ENCODE measurements at places on chromosomes 11 and 22.

DNA sequence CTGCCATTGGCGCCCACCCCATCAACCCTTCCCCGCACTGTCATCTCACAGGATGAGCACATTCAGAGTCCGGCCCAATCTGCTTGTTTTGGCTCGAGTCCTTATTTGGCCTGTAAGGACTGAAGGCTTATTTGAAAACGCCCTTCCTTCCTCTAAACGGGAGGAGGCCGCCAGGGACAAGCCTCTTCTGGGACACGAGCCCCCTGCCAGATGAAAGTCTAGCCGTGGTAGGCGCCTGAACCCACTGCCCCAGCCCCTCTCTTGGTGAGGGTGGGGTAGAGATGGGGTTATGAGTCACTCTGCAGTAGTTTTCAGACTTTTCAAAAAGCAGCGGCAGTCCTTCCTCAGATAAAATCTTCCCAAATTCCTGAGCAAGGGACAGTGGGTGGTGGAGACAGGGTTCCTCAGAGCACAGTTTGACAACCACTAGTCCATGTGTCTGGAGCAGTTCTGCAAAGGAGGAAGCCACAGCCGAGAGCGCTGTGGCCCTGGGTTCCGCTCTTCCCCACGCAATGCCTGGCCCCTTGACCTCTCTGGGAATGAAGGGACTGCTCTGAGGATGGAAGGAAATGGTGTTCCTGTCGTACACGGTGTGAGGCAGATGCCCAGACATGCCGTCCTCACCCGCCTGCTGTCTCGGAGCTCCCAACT, 57.0 kb downstream of the MYH9 start:
- peak; percentile 86 for DNase-seq

DNA sequence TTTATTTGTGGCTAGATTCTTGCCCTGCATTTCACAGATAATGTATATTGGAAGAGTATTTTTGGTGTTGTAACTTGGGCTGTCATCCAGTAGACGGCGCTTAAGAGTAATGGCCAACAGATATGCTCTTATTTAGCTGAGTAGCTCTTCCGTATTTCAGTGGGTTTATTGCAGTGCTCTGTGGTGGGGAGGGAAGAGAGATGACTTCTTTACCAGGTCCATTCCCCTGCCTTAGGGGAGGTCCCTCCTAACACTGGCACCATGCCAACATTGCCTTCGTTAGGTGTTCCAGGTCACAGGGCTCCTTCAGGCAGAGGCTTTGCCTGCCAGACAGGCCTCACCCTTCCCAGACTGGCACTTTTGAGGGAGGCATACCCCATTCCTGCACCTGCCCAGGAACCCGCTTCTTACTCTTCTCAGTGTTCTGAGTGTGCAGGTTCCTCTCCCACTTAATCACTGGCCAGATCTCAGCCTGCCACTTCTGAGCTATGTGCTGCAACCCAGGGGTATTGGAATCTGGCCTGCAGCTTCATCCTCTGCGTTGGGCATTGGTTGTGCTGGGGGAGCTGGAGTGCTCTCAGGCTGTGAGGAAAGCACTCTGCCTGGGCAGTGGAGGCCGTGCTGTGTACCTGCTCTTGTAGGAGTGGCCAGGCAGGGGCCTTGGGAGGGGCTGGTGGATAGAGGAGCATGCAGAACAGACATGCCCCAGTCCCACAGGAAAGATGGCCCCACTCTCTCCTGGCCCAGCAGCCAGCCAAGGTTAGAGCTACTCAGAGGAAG, 29.4 kb upstream of the SLN start:
- DNase-seq: no peak

- no peak for DNase-seq
These were observed 13.0 kb upstream of the CDC42EP1 start for GRCh38 chr22:37547251-37547741.

DNA sequence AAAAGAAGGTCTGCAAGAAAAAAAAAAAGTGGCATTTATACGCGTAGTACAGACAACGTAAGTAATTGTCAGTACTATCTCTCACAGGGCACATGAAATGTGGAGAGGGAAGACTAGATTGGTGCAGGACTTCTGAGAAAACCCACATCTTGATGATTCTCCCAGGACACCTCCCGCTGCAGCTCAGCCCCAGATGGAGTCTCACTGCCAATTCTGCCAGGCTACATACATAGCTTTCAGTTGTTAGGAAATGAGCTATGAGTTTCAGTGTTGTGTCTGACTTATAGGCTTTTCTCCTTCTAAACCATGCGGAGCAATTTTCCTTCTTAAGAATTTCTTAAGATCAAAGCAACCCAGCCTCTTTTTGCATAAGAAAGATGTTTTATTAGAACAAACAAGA, 9.6 kb downstream of the OR5A2 start:
- DNase-seq: no peak

DNA sequence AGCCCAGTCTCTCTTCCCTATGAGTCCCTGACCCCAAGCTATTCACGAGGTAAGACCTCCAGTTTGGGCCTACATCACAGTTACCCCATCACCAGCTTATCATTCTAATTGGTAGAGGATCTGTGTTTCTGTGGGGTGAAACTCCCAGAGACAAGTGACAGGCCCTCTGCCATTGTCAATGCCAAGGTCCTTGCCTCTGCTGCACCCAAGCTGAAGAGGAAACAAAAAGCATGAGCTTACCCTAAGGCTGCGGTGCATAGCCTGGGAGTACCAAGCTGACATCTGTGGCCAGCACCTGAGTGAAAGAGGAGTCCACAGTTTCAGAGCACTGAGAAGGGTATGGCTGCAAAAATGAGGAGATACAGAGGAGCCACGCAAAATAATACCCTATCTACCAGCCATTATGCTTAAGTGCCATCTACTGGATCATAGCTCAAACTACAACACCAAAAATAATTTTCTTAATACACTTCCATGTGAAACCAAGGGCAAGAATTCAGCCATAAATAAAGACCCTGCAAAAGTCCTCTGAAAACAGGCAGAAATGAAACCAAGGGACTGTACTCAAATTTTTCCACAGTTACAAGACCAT, 62.3 kb upstream of the ANO5 start:
- DNase-seq: no peak

GRCh38 chr11:67317888-67318555, 14.7 kb downstream of the SSH3 start:
- DNase-seq: no peak

- DNase-seq: no peak
These were observed 8.7 kb upstream of the RCE1 start for GRCh38 chr11:66834539-66834845.

GRCh38 chr11:78788533-78788932, 213.9 kb upstream of the NARS2 start:
- no peak for DNase-seq

DNA sequence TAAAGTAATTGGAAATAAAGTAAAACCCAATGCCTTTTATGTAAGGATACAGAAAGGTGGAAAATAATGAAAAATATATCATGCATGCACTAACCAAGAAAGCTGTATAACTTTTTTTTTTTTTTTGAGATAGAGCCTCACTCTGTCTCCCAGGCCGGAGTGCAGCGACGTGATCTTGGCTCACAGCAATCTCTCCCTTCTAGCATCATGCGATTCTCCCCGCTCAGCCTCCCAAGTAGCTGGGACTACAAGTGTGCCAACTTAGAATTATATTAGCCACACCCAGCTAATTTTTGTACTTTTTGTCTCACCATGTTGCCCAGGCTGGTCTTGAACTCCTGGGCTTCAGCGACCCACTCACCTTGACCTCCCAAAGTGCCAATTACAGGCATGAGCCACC, 4.5 kb downstream of the GGT5 start:
- DNase-seq: peak; percentile 34

DNA sequence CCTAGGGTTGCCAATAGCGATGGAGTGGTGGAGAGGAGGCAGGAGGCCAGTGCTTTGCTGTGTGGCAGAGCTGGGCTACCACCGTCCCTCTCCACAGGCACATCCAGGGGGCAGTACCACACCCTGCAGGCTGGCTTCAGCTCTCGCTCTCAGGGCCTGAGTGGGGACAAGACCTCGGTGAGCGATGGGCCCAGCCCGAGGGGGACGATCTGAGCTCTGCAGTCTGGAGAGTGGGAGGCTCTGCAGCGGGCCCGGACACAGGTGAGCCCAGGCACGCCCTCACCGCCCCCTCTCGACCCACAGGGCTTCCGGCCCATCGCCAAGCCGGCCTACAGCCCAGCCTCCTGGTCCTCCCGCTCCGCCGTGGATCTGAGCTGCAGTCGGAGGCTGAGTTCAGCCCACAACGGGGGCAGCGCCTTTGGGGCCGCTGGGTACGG, 2.5 kb downstream of the PKP3 start:
- DNase-seq: no peak

DNA sequence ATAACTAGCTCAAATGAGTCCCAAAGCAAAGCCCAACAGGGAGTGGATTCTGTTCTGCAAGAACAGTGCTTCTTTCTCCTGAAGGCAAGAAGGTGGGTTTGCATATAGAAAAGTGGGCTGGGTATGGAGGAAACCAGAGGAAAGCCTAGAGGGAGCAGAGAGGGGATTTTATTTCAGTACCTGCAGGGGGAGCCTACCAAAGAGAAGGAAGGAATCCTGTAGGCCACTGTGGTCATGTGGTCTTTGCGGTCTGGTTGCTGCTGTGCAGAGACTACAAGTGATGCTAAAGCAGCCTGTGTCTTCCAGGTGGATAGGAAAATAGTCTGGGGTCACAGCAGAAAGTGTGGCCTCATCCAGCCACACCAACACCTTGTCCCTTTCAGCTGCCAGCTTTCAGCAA, 33.2 kb upstream of the ZBTB16 start:
- no peak for DNase-seq

GRCh38 chr22:49976439-49977175, 16.0 kb downstream of the PIM3 start:
- peak; percentile 11 for DNase-seq

DNA sequence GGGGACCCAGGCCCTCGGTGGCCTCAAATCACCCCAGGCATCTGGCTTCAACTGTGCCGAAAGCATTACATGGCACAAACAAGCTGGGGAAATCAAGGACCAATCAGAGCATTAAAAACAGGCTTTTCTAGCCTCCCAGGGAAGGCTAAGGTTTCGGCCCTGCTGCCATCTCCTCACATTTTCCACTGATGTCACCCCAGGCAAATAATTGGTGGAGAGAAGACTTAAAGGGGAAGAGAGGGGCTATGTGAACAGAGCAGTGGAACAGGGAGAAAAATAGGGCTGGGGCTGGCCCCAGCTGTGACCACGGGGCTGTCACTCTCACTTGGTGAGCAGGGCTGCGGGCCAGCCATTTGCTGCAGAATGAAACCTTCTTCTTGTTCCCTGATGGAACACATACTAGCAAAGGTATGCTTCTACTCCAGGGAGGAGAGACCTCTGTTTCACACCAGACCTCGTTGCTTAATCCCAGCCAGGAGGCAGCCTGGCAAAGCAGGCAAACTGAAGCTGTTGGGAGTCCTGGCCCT, 581.3 kb downstream of the SOX6 start:
- DNase-seq: no peak

GRCh38 chr11:2797121-2797711, 88.4 kb downstream of the CDKN1C start:
- peak; percentile 13 for DNase-seq

- no peak for DNase-seq
These were observed 1005.8 kb upstream of the CCDC90B start for GRCh38 chr11:84292006-84292405.

DNA sequence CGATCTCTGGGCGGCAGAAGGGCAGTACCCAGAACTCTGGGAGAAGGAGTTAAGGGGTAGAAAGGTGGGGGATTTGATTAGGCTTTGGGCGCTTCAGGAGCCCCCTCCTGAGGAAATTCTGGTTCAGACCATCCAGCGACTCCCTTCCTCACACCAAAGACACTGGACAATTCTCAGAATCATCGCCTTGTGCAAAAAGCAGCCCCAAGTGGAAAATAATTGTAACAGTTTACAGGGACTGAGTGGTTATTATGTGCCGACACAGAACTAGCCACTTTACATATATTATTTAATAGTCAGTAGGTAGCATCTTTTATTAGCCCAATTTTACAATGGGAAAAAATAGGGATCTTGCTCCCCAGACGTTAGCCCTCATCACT, 662 bp upstream of the TRIM3 start:
- DNase-seq: no peak

GRCh38 chr22:35131525-35132000, 65.6 kb downstream of the ISX start:
- DNase-seq: no peak

GRCh38 chr11:15059132-15059915, 14.1 kb upstream of the CALCB start:
- no peak for DNase-seq

DNA sequence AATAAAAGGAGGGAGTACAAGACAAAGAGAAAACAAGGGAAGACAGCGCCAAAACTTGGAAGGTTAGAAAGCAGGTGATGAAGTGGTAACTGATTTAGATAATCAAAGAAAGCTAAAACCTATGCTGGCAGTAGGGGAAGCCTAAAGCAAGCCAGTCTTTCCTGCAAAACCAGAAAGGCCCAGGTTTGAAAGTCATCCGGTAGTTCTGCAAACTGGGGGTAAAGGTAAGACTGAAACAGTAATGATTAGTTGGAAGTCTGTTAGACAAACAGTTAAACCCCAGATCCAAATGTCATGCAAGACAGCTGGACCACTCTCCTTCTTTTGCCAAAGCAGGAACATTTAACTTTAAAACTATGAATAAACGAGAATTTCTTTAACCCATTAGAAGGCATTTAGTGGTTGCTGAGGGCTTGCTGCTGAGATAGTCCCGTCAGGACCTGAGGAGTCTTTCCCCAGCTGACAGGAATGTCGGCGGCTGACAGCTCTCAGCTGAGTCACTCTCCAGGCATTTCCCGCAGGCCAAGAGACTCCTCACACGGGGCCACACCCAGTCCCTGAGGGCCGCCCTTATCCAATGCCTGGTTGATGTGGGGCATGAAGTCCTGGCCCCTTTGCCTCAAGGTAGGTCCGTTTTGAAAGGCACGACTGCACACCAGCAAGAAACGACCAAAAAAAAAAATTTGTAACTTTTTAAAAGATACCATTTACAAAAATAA, 36.3 kb upstream of the CFAP300 start:
- peak; percentile 67 for DNase-seq

DNA sequence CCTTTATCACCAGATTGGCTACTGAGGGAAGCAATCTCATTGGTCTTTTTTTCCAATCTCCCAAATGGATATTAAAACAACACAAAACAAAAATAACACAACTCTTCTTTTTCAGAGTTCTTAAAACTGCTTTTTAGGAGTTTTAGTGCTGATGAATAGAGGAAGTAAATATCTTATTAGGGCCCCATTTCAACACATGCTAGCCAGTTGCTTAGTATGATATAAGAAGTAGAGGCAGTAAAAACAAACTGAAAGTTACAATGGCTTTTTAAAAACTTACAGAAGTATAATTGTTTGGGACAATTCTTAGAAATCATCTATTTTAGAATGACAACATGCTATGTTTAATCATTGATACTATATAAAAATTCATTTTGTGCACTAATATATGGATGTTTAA, 3.4 kb downstream of the C11orf71 start:
- DNase-seq: no peak

GRCh38 chr11:12893787-12894672, 115.1 kb upstream of the RASSF10 start:
- peak; percentile 55 for DNase-seq

Measured in tibial artery (tissue), 4 donors.